ENCODE measurements at places on chromosomes 7 and 10.

GRCh38 chr10:100479037-100479436 lies 16.2 kb downstream of the WNT8B start:
- no peak for DNase-seq

DNA sequence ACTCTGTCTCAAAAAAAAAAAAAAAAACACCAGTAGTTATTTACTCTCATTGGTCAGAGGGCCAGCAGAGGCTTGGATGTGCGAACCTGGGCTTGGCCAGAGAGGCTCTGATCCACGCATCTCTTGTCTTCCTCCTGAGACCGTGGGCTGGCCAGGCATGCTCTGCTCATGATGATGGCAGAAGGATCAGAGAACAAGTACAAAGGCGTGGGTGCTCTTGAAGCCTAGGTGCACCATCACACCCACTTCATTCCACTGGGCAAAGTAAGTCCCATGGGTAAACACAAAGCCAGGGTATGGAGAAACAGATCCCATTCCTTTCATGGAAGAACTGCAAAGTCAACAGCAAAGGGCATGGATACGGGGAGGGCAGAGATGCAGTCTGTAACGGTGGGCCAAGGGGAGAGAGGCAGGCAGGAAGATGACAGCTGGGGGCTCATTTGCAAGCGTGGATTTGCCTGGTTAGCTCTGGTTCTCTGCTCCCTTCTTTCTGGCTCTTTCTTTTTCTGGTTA lies 128.2 kb upstream of the SDK1 start:
- no peak for DNase-seq

DNA sequence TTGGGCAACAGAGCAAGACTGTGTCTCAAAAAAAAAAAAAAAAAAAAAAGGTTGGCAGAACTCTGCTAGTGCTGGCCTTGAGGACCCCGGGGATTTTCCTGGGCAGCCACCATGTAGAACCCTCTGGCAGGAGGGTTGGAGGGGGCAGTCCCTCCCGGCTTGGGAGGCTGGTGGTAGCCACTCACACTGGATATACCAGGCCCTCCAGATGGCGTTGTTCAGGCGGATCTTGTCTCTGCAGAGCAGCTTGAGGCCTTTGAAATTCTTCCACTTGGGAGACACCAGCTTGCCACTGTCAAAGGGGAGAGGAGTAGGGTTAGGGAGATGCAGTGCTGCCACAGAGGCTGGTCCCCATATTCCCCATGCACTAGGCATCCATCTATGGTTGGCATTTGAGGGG lies 8.4 kb downstream of the MLXIPL start:
- no peak for DNase-seq

- no peak for DNase-seq
Measured at GRCh38 chr7:133698127-133698526, 429.0 kb upstream of the LRGUK start.

GRCh38 chr10:88129013-88129412 lies 265.6 kb downstream of the PTEN start:
- DNase-seq, result no peak

- no peak for DNase-seq
Measured at GRCh38 chr10:124333931-124334330, 84.8 kb downstream of the OAT start.

- DNase-seq, result no peak
Measured at GRCh38 chr10:58784361-58784760, 271.7 kb downstream of the BICC1 start.

- DNase-seq, result no peak
Measured at GRCh38 chr7:6384327-6384726, 63.4 kb downstream of the DAGLB start.

GRCh38 chr10:103550229-103550628 lies 56.7 kb downstream of the NEURL1 start:
- DNase-seq, result no peak

- no peak for DNase-seq
Measured at GRCh38 chr7:3888096-3888495, 587.0 kb downstream of the SDK1 start.

GRCh38 chr10:34959786-34960185 lies 130.4 kb downstream of the CUL2 start:
- no peak for DNase-seq

GRCh38 chr7:98321301-98321700 lies 39.8 kb downstream of the BRI3 start:
- DNase-seq, result no peak

DNA sequence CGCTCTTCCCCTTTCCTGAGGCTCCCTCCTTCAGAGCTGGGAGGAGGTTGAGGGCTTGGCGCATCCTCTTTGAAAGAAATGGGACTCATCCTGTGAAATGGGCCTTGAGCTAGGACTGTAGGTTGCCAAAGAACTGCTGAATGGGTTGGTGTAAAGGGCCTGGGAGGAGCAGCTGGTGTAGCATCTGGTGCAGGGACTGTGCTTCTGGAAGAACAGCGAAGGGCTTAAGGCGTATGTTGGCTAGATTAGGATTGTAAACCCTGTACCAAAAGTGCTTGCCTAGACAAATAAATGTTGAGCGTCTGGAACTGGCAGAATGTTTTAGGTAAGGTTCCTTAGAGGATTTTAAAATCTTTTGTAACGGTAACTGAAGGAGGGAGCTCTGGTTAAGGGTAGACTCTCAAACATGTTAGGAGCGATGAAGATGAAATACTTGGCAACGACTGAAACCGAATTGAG lies 563 bp downstream of the STAM start:
- DNase-seq, result no peak

DNA sequence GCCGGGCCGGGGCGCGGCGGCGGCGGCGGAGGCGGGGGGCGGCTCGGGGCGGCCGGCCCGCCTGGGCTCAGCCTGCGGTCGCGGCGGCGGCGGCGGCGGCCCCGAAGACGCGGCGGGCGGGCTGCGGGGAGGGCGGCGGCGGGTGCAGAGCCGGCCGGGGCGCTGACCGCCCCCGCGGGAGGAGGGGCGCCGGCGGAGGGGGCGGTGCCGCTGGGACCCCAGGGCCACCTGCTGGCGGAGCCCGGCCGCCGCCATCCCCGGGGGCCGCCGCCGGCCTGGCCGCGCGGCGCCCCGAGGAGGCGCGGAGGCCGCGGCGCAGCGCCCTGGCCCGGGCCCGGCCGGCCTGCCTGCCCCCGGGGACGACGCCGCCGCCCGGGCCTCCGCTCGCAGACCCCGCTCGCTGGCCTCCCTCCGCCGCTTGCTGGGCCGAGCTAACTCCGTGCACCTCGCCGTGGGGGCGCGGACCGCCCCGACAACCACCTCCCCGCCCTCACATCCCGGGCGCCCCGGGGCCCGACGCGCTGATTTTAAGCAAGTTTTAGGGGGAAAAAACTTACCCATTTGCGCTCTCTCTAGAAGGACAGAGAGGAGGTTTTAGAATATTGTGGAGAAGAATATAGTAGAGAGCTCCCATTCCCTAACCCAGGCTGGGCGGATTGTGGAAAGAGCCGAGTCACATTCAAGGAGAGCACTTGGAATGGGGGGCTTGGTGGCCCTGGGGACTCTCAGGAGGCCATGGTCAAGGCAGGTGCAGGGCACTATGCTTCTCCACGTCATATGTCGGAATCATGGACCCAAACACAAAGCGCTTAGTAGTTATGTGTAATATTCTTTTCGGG lies at the start of gene BEND7:
BEND7 (minus strand) TSS at position 140 of the 839 bp plus-strand sequence. CDS start 481 bp downstream, outside the sequence.
- no peak for DNase-seq

Data from NCI-H1048 (cell line).